ENCODE measurements at places on chromosomes 12 and 14.
A peak's percentile ranks its signal among the peaks of the same experiment; 100 is the strongest.

GRCh38 chr12:41089438-41089837, 98.7 kb upstream of the PDZRN4 start:
- no peak for DNase-seq

DNA sequence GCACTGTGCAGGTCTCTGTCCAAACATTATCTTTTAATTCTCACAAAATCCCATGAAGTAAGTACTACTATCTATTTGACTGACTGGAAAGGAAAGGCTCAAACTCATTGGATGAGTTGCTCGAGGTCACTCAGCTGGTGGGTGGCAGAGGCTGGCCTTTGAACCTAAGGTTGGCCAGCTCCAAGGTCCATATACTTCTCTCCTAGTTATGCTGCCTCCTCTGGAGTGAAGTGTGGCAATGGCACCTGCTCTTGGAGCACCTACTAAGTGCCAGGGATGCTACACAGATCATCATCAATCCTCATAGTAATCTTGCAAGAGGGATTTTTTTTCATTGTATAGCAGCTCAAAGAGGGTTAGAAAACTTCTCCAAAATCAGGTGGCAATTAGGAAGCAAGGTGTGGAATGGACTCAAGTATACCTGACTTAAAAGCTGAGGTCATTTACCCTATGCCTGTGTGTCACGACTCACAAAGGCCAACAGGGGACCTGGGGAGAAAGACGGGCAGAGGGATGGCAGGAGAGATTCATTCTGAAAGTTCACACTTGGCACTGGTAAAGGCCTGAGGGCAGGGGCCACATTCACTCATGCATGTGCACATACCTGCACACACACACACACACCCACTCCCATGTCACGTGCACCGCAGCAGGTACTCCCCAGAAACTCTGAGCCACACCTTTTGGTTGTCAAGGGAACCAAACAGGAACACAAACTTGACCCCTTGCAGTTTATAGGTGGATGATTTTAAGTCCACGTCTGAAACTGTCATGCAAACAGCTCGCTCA, 146.4 kb downstream of the FOXN3 start:
- peak; percentile 2 for DNase-seq

DNA sequence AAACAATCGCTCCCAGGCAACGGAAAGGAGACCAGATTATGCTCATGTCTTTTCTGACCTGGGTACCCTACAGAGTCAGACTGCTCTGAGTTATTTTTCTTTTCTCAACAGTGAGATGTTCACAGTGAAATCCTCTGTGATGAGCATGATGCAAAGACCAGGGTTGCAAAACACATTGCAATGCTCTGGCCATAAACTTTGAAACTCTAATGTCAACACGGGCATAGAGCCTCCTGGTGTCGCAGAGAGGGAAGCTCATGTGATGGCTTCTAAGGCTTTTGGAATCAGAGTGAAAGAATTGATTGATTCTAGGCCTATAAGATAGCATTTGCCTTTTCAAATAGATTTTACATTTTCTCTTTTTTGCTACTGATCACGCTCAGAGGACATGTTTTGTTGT, 193.4 kb downstream of the RASSF9 start:
- DNase-seq = no peak

DNA sequence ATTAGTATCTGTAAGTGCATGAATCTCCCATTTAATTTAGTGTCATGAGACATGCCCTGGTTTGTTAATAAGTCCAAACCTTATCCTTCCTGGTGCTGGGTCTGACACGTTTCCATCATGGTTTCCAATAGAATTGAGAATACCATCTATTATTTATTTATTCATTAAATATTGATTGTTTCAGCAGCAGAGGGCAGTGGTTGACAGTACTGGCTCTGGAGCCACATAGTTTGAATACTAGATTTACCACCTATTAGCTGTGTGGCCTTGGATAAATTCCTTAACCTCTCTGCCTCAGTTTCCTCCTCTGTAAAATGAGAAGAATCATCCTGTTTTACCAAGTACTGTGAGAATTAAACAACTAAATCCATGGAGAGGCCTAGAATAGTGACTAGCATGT, 941 bp upstream of the STAB2 start:
- DNase-seq = no peak

Data from stimulated activated naive CD4-positive, alpha-beta T cell (primary cell).